Pulmonary artery endothelial cell (primary cell): ENCODE measurements at places on chromosomes 7 and 10.

DNA sequence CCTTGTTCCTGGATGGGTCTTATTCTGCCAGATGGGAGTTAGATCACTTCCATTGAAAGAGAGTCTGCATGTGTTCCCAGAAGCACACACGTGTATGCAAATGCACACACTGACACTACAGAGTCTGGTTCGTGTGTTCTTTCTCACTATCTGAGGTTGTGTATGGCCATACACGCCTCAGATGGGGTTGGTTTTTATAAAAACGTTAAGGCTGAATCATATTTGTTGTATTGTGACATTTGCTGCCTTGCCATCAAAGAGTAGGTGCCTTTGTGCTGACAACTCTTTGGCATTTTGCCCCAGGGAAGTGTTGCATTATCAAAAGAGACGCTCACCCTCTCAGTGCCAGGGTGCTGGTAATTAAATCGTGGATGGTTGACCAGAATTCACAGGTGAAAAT is 37.7 kb upstream of the HDAC9 start:
- DNase-seq, result no peak

DNA sequence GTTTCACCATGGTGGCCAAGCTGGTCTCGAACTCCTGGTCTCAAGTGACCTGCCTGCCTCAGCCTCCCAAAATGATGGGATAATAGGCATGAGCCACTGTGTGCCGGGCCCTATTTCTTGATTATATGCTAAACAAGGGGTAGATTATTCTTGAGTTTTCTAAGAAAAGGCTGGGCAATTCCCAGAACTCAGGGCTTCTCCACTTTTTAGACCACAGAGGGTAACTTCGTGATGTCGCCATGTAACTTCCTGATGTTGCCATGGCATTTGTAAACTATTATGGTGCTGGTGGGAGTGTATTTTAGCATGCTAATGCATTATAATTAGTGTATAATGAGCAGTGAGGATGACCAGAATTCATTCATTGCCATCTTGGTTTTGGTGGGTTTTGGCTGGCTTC is 35.8 kb downstream of the OTUD1 start:
- no peak for DNase-seq

DNA sequence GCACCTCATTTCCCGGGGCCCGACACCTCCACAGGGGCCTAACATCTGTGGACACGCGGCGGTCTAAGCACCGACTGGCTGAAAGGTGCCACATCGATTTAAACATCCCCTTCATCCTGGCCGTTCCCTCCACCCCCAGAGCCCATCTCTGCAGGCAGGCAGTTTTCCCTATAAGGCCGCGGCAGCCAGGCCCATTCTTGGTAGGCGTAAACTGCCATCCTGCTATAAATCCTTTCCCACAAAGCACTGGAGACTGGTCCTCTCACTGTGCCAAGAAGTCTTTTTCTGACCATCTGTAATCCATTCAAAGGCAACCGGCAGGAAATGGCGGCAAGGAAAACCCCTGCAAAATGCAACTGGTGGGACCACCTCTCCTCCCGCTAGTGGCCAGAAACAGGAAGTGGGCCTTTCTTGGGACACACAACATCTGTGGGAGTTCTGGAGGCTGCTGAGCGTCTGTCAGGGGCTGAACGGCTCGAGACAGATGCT is 22.4 kb downstream of the ATXN7L1 start:
- DNase-seq, result no peak

- DNase-seq, result no peak
Observed at GRCh38 chr10:112131346-112131745, 52.2 kb downstream of the GPAM start.
